ENCODE measurements at places on chromosomes 13 and 19.

- DNase-seq, result peak; percentile 17
These were observed 7.3 kb upstream of the F7 start for GRCh38 chr13:113098162-113098732.

- DNase-seq, result no peak
These were observed 22.4 kb upstream of the C13orf46 start for GRCh38 chr13:113996081-113996911.

GRCh38 chr13:44191504-44192171 lies 182.0 kb upstream of the SERP2 start:
- peak; percentile 61 for DNase-seq

- DNase-seq, result no peak
These were observed 118.9 kb upstream of the KL start for GRCh38 chr13:32897296-32897695.

- DNase-seq, result peak; percentile 4
These were observed 3.8 kb upstream of the FGF14 start for GRCh38 chr13:102405499-102406100.

DNA sequence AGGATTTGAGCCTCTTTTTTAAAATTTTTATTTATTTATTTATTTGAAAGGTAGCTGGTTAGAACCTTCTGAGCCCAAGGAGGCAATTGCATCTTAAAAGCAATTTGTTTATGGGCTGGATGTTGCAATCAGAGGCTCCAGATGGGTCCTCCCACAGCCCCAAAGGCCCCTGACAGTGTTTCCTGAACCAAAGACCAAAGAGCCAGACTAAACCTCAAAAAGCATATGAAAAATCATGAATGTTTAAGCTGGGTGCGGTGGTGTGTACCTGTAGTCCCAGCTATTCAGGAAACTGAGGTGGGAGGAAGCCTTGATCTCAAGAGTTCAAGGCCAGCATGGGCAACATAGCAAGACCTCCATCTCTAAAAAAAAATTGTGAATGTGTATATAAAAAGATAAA lies 67.8 kb upstream of the RGCC start:
- no peak for DNase-seq

DNA sequence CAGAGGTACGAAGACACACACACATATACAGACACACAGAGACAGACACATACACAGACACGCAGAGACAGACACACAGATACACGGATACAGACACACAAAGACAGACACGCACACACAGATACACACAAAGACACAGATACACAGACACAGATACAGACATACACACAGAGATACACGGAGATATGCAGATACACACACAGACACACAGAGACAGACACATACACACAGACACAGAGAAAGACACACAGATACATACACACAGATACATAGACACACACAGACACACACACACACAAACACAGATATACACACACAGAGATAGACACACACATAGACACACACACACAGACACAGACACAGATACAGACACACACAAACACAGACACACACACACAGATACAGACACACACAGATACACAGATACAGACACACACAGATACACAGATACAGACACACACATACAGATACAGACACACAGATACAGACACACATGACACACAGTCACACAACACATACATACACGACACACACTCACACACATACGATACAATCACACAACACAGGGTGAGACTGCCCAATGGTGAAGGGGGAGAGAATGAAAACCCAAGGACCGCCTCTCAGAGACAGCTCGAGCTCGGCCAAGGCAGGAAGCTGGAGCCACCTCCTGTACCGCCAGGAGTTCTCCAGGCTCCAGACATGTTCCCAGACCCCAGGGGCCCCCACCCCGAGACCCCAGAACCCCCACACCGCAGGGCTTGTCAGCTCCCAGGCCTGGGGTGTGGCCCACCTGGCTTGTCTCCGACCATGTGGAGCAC lies 8.8 kb upstream of the CCER2 start:
- DNase-seq, result no peak

DNA sequence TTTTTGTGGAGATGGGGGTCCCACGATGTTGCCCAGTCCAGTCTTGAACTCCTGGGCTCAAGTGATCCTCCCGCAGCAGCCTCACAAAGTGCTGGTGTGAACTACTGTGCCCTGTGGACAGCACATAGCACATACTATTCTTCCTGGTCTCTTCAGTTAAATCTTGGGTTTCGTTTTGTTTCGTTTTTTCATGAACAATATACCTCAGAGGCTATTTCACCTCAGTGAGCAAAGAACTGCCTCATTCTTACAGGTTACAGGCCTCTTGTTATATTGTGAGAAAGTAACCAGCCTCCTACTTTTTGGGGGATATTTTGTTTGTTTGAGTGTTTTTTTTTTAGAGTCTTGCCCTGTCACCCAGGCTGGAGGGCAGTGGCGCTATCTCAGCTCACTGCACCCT lies 1.3 kb upstream of the C3 start:
- no peak for DNase-seq

GRCh38 chr13:80497978-80498377 lies 157.1 kb upstream of the SPRY2 start:
- no peak for DNase-seq

- DNase-seq, result peak; percentile 37
These were observed 323.0 kb downstream of the DNAJC15 start for GRCh38 chr13:43346427-43346826.

- peak; percentile 93 for DNase-seq
These were observed 155.0 kb downstream of the POSTN start for GRCh38 chr13:37443538-37443937.

- no peak for DNase-seq
These were observed 3.0 kb downstream of the WASF3 start for GRCh38 chr13:26560456-26560855.

DNA sequence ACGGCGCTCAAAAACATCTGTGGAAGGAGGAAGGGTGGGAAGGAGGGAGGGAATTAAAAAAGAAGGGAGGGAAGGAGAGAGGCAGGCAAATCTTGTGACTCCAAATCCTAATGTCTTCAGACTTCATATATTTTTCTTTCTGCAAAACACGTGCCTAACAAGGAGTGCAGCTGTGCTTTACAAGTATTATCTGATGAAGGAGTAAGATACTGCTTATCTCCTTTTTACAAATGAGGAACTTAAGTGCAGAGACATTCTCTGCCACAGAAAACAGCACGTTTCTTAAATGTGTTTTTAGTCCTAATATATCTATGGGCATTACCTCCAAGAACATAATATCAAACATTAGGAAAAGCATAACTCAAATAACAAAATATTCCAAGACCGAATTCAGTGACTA lies 6.5 kb downstream of the FLT3 start:
- no peak for DNase-seq

DNA sequence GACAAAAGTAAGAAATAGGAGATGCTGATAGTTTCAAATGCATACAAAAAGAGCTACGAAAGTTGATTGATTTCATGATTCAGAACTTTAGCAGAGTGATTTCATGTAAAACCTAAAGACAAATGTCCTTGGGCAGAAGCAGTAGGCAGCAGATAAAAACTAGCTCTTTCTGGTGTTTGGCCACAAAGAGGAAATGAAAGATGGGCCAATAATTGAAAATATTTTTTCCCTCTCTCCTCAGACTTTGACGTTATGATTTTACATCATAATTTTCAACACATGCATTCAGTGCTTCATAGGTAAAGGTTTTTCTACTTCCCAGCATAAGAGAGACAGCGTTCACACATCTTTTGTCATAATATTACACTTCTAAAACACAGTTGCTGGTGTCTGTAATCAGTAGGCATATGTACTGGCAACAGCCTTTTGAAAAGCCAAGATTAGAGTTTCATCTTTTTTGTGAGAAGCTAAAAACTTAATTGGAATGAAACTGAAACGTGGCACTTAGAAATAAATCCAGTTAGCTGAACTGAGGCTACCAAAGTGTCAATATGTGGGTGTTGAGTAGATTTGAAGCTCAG lies 9.3 kb downstream of the SCEL start:
- DNase-seq, result no peak

DNA sequence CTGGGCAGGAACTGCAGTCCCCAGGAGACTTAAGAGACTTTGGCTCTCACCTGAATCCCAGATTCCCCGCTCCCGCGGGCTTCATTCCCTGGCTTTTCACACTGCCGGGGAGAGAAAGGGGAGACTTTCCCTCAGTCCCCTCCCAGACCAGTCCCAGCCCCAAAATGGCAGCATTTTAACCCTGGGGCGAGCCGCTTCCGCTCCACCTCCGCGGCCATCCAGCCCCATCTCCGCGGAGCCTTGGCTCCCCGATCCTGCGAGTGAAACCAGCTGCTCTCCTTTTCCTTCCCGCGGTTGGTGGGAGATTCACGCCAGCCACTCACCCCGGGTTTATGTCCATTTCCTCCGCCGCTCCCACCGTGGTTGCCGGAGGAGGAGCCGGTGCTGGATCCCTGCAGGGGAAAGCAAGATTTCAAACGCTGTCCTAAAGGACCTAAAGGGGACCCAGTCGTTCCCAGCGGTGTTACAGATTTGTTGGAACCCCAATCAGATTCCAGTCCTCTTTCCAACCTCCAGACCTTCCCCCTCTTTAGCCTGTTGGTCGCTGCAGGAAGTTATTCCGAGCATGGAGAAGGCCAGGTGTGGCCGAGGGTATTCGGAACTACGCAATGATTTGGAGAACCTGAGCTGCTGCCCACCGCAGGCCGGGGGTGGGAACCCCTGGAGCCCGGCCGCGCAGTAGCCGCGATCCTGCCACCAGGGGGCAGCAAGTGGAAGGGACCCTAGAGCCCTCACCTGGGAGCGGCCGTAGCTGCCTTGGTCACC lies 3.4 kb downstream of the DMKN start:
- DNase-seq, result no peak

GRCh38 chr13:29993196-29993595 lies 142.8 kb upstream of the UBL3 start:
- no peak for DNase-seq

- DNase-seq, result no peak
These were observed 76.0 kb downstream of the ELF1 start for GRCh38 chr13:40943073-40943472.
